ENCODE measurements at places on chromosomes 5 and 9.

GRCh38 chr5:143733665-143734455 lies 78.1 kb upstream of the HMHB1 start:
- DNase-seq: no peak

- no peak for DNase-seq
Observed at GRCh38 chr9:120765910-120766425, 27.2 kb downstream of the FBXW2 start.

DNA sequence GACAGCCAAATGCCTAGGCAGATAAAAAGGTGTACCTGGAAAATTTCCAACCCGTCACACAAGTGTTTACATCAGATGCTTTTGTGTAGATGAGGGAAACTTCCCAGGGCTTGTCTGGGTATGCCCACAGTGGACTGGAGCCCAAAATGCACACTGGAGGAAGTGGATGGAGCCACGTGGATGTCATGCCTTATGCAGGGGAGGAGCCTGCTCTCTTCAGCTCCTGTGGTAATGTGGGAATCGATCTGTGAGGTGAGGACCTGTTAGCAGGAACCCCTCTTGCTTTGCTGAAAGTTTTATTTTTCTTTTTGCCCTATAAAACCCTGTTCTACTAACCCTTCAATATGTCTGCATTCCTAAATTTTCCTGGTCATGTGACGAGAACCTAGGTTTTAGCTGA lies 439.2 kb upstream of the CDH9 start:
- no peak for DNase-seq

- no peak for DNase-seq
Observed at GRCh38 chr9:92257327-92257726, 36.2 kb downstream of the IARS1 start.

DNA sequence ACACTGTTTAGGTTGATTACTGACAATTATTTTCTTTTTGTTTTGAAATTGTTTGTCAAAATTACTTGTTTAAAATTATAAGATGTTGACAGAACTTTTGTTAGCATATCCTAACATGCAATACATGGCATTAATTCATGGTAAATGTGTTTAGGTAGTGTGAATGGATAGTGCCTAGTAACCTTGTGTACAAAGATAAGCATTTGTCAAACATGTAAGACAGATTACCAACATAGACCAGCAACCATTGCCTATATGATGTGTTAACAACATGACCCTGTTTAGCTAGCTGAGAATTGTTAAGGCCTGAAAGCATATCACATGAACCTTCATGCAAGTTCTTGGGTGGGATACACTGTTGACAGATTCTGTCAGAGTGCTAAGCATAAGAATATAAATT lies 13.4 kb downstream of the MAN2A1 start:
- no peak for DNase-seq

DNA sequence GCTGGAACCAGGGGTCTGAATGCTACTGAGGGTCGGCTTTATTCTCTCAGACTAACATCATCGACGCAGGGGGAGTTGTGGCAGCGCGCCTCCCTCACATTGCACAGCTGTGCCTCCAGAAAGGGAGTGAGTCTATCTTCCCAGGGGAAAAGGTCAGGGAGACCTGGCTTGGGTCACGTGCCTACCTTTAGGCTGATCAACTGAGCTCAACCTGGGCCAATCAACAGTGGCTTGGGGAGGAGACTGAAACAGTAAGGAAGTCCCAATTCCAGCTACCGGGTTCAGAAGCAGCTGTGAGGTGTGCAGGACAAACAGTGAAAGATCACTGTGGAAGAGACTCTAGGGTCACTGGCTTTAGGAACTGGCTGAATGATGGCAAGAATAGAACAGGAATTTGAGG lies 14.3 kb downstream of the SNX30 start:
- no peak for DNase-seq

All from fibroblast of the conjunctiva (primary cell).